ENCODE measurements at places on chromosomes 6 and 20.

- DNase-seq: no peak
Observed at GRCh38 chr6:113862112-113862511, 5.0 kb downstream of the MARCKS start.

DNA sequence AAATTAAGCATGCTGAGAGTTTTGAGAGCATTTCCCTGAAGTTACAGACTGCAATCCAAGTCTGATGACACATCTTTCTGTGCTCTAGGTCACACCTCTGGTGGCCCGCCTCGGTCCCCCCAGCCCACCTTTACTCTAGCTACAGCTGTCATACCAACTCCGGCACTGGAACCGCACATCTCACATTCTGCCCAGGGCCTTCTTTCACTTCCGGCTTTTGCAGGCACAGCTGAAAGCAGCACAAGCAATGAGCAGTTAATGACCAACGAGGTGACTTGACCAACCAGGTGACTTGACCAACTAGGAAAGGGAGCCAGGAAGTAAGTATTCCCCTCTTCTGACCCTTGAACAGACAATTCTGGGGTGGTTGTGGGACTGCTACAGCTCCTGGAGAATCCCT, 88.6 kb upstream of the MOCS1 start:
- peak; percentile 46 for DNase-seq

DNA sequence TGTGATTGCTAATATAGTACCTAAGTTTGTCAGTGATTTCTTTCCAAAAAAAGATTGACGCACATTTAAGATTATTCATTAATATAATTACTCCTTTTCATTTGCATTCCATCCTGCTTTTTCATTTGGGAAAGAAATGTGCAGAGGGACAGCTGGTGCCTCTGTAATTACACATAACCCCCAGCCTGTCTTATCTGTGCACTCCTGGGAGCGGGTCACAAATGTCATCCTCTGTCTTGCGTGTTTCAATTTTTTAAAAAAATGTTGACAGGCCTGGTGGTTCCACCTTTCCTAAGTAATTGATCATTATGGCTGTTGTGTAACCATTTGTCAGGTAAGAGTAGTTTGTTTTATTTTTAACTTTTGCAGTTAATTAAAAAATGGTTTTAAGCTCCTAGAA, 92.7 kb downstream of the SLX4IP start:
- DNase-seq: no peak

GRCh38 chr20:44990425-44990824, 24.1 kb downstream of the STK4 start:
- DNase-seq: no peak

DNA sequence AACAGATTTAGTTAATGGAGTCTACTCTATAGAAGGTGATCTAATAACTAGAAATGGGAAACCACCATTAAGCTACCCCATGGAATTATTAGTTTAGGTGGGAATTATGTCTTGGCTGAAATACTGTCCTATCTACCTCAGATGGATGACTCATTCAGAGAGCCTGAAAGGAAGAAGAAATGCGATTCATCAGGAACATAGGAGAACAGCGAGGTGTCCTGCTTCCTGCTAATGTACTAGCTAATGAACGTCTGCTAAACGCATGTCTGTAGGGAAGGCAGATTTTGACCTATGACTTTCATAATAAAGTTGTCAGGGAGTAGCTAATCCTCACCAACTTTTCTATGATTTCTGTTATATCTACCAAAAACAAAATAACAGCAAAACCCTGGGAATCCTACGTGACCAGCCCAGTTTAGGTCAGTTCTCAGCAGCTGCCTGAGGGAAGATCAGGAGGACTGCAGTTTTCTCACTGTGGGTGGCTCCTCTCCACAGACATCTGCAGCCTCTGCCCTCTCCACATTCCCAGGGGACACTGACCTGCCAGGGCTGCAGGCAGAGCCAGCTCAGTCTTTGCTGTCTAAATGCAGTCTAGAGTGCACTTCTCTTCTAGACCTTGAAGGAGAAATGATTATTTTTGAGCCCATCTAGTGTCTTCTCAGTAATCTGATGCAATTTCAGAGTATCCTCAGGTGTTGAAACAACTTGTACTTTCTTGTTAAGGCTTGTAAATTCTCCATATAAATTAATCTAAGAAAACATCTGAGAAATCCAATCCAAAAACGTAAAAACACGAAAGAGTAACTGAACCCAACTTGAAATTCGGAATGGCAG, 18.1 kb upstream of the SFT2D1 start:
- no peak for DNase-seq

GRCh38 chr6:56347526-56347925, 100.1 kb upstream of the COL21A1 start:
- DNase-seq: no peak

GRCh38 chr6:10460096-10460495, 45.2 kb upstream of the TFAP2A start:
- DNase-seq: no peak

- DNase-seq: no peak
Observed at GRCh38 chr6:148530976-148531375, 188.3 kb downstream of the SASH1 start.

DNA sequence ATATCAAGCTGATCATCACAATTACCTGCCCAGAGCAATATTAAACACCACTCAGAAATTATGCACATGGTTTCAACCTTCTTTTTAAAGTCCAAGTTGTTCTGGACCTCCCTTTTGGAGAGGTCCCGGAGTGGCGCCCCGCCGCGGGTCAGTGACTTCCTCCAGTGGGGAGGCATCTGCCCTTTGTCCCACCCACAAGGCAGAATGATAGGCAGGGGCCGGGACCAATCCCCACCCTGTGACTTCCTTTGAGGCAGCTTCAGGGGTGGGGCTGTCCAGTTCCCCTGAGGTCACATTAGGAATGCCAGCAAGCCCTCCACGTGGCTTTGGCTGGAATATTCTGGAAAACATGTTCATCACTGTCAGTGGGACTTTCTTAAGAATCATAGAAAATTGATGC, 207.0 kb downstream of the ANKRD60 start:
- DNase-seq: no peak

DNA sequence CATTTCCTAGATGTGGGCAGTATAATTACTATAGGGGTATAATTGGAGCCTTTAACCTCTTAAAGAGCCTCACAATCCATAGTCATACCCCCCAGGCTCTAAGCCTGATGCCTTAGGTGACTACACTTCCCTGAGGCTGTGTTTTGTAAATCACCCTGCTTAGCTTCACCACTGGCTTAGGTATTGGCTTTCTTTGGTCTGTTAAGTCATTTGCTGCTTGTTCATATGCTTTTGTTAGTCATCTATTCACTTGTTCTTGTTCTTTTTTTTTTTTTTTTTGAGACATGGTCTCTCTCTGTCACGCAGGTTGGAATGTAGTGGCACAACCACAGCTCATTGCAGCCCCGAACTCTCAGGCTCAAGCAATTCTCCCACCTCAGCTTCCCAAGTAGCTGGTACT, 26.7 kb downstream of the KAT14 start:
- DNase-seq: no peak

DNA sequence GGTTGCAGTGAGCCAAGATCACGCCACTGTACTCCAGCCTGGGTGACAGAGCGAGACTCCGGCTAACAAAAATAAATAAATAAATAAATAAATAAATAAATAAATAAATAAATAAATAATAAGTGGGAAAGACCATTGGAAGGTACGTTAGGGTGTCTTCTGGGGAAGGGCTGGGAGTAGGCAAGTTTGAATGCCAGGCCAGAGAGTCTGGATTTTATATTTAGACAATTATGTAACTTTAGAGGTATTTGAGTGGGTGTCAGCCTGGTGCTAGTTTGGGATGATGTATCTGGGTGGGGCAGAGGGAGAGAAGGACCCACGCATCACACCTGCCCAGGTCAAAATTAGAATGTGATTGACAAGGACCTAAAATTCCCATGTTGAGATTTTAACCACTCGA, 108.5 kb upstream of the PRND start:
- no peak for DNase-seq

- no peak for DNase-seq
Observed at GRCh38 chr6:163539101-163539762, 124.7 kb downstream of the QKI start.

- DNase-seq: no peak
Observed at GRCh38 chr20:2748551-2749342, 51.7 kb downstream of the CPXM1 start.

- peak; percentile 25 for DNase-seq
Observed at GRCh38 chr20:4086771-4087687, 71.7 kb upstream of the RNF24 start.

GRCh38 chr6:154218301-154218700, 138.3 kb downstream of the IPCEF1 start:
- no peak for DNase-seq

- DNase-seq: no peak
Observed at GRCh38 chr6:110550353-110550752, 73.9 kb upstream of the SLC22A16 start.

- no peak for DNase-seq
Observed at GRCh38 chr20:63689046-63690002, 7.1 kb upstream of the TNFRSF6B start.

- no peak for DNase-seq
Observed at GRCh38 chr6:37607944-37608343, 89.7 kb downstream of the MDGA1 start.

DNA sequence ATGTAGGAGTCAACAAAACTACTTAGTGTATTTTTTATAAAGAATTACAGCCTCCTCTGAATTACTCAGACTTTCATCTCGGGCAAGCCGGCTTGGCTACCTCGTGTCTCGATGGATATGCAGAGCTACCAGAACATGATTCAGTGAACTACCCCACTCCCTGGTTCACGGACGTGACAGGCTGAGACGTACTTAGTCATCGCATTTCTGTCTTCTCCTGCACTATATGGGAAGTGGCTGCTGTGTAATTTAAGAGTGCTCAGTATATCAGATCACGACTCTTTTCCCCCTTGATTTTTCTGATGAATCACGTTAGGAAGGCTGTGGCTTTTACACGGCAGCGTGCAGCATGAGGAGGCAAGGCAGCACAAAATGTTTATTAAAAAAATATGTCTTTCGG, 302.7 kb upstream of the ZFP64 start:
- peak; percentile 49 for DNase-seq

DNA sequence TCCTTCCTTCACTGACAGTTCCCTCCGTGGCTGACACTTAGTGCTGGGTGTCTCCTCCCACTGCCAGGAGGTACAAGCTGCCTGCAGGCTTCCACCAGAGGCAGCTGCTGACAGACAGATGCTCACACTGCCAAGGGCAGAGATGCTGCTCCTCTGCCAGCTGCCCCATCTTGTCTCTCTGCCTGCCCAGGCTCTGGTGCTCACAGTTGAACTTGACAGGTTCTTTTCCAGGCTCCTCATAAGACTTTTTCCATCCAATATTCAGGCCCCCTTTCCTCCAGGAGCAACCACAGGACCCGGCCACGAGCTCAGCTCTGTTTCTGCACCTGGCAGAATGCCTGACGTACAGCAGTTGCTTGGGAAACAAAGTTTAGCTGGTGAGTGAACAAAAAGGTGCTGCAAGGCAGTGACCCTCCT, 79.8 kb downstream of the PSMB1 start:
- no peak for DNase-seq

DNA sequence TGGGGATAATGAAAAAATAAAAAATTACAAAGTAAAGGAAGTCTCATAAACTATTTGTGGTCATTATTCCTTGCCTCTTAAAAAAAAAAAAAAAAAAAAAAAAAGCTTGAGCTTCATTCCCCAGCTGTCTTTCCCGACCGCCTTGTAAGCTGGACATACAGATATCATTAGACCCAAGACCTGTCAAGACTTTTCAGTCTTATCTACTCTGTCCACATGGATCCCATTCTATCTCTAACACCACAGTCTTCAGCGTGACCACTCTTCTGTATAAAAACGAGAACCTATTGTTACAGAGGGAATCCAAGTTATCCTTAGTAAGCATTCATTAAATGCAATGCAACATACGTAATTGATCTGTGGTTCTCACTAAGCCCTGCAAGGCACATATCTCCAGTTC, 423.5 kb downstream of the MEI4 start:
- no peak for DNase-seq

GRCh38 chr20:33318096-33318429, 35.0 kb downstream of the BPIFB1 start:
- DNase-seq: no peak

DNA sequence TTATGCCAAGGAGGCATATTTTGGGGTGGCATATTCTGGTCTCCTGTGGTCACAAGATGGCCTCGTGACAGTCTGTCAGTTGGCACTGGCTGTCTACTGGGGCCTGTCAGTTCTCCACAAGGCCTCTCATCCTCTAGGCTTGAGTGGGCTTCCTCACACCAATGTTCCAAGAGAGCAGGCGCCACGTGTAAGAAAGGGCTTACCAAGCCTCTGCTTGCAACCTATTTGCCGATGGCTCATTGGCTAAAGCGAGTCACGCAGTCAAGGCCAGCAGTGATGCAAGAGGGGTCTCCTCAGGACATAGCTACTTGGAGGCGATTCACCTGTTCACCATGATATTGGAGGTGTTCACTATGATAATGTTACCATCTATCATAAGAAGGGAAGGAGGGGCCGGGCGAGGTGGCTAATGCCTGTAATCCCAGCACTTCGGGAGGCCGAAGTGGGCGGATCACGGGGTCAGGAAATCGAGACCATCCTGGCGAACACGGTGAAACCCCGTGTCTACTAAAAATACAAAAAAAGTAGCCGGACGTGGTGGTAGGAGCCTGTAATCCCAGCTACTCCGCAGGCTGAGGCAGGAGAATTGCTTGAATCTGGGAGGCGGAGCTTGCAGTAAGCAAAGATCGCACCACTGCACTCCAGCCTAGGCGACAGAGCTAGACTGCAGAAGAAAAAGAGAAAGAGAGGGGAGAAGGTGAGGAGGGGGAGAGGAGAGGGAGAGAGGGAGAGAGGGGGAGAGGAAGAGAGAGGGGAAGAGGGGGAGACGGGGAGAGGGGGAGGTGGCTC, 35.3 kb downstream of the C6orf52 start:
- DNase-seq: no peak

DNA sequence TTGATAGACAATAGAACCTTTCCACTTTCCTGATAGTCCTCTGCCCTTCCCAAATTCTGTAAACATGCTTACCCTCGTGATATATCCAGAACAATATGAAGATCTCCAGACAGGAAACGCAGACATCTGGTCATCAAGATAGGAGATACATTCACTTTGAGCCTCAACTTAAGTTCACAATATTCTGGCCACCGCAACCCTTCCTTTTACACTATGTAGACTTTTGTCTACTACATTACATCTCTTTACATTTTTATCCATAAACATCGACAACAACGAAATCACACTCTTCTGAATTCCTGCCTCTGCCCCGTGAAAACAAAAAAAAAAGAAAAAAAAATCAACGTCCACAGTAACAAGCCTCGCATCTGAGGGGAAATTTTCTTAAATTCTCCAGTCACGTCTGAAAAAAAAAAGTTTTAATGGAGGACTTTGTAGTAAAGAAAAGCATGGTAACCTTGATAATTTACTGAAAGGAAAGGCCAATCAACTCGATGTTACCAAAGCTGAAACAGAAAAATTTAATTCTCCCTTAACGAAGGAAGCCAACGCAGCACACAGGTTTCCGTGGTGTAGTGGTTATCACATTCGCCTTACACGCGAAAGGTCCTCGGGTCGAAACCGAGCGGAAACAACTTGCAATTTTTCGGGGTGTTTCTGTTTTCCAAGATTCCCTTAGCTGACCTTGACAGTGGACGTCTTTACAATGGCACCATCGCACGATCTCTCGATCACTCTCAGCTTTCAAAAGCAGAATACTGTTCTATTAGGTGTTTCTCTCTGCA, 21.8 kb downstream of the POM121L2 start:
- DNase-seq: no peak

- DNase-seq: no peak
Observed at GRCh38 chr6:7813704-7814103, 87.8 kb downstream of the BMP6 start.

All from ureter (tissue), 1 donor.